ENCODE measurements at places on chromosomes 6 and 20. TPM values are rescaled to one million over a fixed set of nuclear protein-coding genes. Genes with fewer than 3 reads are reported as not detected.

DNA sequence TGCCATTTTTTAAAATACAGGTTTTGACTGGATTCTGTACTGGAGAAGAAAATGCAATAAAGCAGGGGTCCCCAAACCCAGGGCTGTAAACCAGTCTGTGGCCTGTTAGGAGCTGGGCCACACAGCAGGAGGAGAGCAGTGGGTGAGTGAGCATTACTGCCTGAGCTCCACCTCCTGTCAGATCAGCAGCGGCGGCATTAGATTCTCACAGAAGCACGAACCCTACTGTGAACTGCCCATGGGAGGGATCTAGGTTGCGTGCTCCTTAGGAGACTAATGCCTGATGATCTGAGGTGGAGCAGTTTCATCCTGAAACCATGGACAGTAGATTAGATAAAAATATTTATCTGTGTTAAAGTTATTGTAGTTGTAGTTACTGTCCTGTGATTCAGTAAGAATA is 21.1 kb upstream of the FBXO9 start:
- DNase-seq = no peak

DNA sequence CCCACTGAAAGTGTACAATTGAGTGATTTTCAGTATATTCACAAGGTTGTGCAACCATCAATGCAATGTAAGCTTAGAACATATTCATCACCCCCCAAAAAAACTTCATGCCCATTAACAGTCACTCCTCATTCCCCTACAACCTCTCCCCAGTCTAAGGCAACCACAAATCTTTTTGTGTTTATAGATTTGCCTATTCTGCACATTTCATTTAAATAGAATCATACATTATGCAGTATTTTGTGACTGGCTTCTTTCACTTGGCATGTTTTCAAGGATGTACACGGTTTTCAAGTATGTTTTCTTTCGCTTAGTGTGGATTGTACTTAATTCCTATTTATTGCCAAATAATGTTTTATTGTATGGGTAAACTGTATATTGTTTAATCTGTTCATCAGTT is 329.3 kb upstream of the RNF24 start:
- DNase-seq = no peak

- DNase-seq = no peak
Measured at GRCh38 chr6:127206531-127207095, 60.1 kb upstream of the RNF146 start.

- no peak for DNase-seq
Measured at GRCh38 chr20:55375920-55376319, 629.4 kb downstream of the CBLN4 start.

- DNase-seq = no peak
Measured at GRCh38 chr6:44477293-44477894, 89.9 kb downstream of the CDC5L start.

DNA sequence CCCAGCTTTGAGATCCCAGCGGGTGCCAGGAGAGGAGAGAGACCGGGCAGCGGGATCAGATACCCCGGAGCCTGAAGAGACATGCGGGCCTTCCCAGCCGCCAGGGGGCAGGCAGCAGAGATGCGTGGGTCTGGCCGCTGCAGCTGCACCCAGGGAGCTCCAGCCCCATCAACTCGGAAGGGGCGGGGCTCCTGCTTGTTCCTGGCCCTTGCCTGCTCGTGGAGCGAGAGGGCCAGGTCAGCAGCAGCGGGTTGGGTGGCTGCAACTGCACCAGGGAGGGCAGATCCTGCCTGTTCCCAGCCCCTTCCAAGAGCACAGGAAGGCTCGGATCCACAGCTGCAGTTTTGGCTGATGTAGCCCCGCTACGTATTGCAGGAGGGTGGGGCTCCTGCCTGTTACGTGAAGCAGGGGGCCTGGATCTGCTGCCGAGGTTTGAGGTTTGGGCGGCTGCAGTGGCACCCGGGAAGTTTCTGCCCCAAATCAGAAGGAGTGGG is 532.8 kb downstream of the RFPL4B start:
- DNase-seq = no peak

DNA sequence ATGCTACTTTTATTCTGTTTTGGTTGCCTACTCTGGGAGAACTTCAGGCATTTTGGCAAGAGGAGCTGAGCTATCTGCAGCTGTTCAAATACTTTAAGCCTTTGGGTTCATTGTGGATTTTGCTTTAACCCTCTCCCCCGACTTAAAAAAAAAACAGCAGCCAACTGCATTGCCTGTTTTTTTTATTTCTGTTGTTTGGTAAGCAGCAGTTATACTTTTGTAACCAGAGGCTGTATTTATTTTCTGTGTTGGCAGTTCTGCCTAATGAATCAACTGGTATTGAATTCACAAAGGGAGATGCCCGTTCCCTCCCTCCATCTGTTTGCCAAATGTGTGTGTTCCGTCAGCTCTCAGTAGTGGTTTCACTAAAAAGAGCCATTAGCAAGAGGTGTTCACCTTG is 484.0 kb downstream of the UTRN start:
- no peak for DNase-seq

Gene TAB2
- 30.7 TPM for total RNA-seq

Gene SYNGAP1
- total RNA-seq = 3.3 TPM

Gene EDN1
- 59.8 TPM for total RNA-seq

Gene LAMP5
- total RNA-seq = 1.9 TPM

Gene OPRM1
- not detected for total RNA-seq

Gene CBLN4
- total RNA-seq = not detected

Data from kidney epithelial cell (primary cell).